ENCODE measurements at places on chromosomes 2 and 18.
A peak's percentile ranks its signal among the peaks of the same experiment; 100 is the strongest.

- no peak for DNase-seq
These were observed 94.2 kb upstream of the DLX2 start for GRCh38 chr2:172196768-172197431.

DNA sequence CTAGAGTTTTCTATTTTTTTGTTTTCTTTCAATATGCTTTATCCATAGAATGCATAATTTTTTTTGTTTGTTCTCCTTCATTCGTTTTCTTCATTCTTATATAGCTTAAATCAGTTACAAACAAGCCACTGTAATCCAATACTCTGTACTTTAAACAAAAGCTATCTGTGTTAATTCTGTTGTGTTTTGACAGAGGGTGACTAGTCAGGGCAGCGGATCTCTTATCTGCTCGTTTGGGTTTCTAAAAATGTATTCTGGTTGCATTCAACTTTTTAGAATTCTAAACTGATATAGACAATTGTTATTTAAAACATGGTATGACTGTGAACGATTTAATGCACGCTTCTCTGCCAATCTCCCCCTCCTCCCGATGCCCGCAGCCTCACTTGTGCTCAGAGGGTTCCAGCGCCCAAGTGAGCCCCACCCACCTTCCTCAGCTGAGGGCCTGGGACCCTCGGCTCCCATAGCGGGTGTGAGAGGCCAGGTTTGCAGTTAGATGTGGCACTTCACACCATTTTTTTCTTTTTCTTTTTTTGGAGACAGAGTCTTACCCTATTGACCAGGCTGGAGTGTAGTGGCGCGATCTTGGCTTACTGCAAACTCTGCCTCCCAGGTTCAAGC, 44.1 kb downstream of the NCK2 start:
- no peak for DNase-seq

GRCh38 chr18:37572736-37573135, 7.1 kb upstream of the CELF4 start:
- no peak for DNase-seq

GRCh38 chr18:49223837-49224529, 236.5 kb downstream of the DYM start:
- DNase-seq, result no peak

DNA sequence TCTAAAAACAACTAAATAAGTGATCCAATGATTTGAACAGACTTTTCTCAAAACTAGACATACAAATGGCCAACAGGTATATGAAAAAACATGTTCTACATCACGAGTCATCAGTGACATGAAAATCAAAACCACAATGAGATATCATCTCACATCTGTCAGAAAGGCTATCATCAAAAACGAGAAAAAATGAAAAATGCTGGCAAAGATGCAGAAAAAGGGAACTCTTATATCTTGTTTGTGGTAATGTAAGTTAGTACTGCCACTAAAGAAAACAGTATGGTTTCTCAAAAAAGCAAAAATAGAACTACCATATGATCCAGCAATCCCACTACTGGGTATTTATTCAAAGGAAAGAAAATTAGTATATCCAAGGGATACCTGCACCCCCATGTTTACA, 255.3 kb upstream of the FBXO11 start:
- no peak for DNase-seq

- no peak for DNase-seq
These were observed 129.2 kb downstream of the KLHL29 start for GRCh38 chr2:23513872-23514793.

DNA sequence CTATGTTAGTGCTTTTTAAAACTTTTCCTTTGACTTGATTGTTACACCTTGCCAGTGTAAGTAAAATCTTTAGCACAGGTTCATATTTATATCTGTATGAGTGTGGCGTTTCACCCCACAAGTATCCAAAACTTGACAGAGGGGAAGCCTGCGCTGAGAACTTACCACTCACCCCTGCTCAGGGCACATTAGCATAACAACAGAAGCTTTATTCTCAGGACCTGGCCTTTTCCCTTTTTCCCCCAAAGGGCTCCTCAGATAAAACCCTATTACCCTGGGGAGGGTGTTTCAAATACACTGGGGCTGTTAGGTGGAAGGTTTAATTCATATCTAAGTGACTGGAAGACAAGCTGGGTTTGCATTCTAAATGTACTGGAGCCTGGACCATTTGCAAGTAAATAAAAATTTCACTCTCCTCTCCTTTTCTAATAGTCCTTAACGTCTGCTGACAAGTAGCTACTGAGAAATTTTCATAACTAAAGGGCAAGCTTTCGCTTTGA, 276.6 kb downstream of the RNF152 start:
- DNase-seq, result no peak

DNA sequence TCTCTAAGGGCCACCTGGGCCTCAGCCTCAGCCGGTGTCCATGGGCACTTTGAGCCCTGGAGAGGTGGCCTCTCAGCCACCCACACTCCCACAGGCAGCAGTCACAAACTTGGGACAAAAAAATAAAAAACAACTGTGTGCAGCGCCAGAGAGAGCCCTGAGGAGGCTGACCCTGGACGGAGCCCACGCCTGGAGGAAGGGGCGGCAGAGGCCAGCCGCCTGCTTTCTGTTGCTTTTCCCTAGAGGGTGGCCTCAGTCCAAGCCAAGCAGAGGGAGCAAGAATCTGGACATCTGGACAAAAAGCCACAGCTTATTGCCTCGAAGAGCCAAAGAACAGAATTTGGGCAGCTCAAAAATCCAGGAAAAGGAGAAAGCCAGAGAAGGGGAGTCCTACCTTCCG, 43.3 kb upstream of the LDLRAD4 start:
- no peak for DNase-seq

- no peak for DNase-seq
These were observed 150.8 kb downstream of the THSD7B start for GRCh38 chr2:136916131-136916530.

- DNase-seq, result no peak
These were observed 62.9 kb upstream of the TEX51 start for GRCh38 chr2:126835831-126836230.

- no peak for DNase-seq
These were observed 22.5 kb downstream of the SH3RF3 start for GRCh38 chr2:109151519-109151918.

- DNase-seq, result peak; percentile 8
These were observed 17.5 kb downstream of the NCAPH start for GRCh38 chr2:96353032-96353561.

GRCh38 chr2:187050409-187050998, 201.5 kb upstream of the ZSWIM2 start:
- DNase-seq, result no peak

DNA sequence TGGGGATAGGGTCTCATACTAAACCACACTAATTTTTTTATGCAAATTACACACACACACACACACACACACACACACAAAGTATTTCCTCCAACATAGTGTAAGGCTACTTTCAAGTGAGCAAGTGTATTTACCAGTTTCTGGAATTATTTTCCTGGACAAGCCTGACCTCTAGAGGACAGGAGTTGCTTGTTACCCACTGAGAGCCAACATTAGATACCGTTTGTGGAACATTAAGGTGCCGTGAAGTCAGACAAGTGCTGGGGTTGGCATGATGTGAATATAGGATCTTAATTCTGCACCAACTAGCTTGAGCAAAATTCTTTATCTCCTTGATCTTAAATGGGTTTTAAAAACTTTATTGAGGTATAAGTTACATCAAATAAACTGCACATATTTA, 39.3 kb upstream of the SERPINB2 start:
- DNase-seq, result peak; percentile 50

- no peak for DNase-seq
These were observed 31.2 kb downstream of the ARHGAP25 start for GRCh38 chr2:68765739-68766375.

GRCh38 chr18:30971338-30971956, 71.1 kb downstream of the DSC3 start:
- peak; percentile 40 for DNase-seq

DNA sequence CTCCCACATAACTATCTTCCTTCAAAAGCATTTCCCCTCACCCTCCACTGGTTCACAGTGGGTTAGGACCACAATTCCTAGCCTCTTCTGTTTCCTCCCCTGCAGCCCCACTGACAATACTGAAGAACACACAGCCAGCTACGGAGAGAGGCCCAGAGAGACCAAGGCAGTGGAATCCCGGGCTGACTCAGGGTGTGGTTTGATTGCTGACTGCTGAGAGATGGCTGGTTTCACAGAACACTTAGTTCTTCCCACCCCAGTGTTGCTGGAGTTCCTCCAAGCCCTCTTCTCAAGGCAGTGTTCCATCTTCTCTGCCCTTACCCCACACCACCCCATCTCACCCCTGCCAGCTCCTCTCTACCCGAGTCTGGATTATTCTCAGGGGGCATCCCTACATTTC, 43.3 kb upstream of the ZFP36L2 start:
- DNase-seq, result no peak

GRCh38 chr2:154231021-154231420, 359.3 kb downstream of the GALNT13 start:
- DNase-seq, result no peak

DNA sequence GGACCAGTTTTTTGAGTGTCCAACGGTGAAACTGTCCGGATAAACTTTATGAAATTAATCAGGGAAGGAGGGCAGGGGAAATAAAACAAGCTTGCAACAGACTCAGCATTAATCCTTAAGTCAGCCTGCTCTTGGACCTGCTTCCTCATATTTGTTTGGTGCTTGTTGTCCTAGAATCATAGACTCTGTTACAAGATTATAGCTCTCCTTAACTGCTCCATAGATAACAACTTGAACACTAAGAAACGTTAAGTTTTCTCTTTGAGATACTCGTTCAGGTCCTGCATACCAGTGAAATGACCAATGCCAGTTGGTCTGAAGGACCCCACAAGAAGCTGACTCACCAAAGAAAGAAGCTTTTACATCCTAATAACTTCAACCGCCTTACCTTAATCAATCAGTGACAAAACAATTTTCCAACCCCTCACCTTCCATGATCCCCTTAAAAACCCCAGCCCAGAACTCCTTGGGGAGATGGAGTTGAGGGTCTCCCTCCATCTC, 493.2 kb downstream of the PID1 start:
- DNase-seq, result no peak

- no peak for DNase-seq
These were observed 115.5 kb upstream of the CYP26B1 start for GRCh38 chr2:72263043-72263775.

GRCh38 chr2:86068648-86069047, 37.0 kb downstream of the POLR1A start:
- no peak for DNase-seq

- no peak for DNase-seq
These were observed 27.3 kb downstream of the CDC42EP3 start for GRCh38 chr2:37644191-37644590.

DNA sequence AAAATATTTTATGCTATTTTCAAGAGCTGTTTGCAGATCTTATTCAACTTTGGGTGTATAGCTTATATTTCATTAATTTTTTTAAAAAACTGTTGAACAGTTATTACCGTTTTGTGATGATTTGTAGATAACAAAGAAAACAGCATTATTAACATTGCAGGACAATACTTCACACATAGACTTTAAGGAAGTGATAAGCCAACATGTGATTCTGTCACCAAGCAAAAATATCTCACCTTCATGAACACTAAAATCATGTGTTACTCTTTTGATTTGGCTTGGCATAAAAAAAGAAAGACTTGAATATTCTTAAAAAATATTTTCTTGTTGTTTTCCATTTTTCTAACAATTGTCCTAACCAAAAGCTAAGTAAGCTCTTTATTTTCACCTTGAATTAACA, 33.0 kb downstream of the SLC35F5 start:
- no peak for DNase-seq

- DNase-seq, result no peak
These were observed 1.6 kb downstream of the LGALSL start for GRCh38 chr2:64455545-64455944.

- no peak for DNase-seq
These were observed 163.6 kb downstream of the NAPG start for GRCh38 chr18:10689236-10690034.

DNA sequence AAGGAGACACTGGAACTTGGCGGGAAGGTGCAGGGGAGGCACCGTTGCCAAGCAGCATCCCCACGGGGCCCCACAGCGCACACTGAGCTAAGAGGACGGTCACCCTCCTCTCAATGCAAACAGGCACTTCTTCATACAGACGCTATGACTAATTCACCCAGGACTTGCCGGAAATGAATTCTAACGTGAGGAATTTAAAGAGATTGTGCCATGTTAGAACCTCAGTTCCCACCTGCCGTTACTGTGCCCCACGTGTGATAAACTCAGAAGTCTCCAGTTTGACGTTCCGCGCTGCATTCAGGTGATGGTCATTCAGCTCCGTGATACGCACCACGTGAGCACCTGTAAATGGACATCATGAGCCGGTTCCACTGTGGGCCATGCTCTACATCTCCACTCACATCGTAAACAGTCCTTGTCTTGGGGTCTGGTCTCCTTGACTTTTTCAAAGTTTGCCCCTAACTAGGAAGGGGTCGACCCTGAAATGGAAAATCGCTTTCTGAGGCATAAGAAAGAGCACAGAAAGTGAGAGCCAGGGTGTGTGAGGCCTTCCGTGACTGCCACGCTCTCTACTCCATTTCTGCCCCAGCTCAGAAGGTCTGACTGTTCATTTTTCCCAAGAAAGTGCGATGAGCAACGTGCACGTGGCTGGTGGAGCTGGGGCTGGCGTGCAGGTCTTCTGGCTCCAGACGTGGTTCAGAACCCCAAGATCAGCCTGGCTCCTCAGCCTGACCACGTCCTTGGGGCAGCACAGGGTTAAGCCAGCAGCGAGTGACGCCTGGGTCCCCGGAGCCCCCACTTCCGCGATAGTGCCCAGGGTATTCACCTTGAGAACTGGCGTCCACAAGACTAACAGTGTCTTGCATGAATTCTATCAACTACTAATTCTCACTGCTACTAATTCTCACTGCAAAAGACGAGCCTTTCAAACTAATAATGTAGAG, 35.1 kb downstream of the TMEM18 start:
- DNase-seq, result no peak

- peak; percentile 19 for DNase-seq
These were observed 110.3 kb upstream of the WDSUB1 start for GRCh38 chr2:159396799-159397198.

GRCh38 chr2:138373993-138374408, 127.6 kb upstream of the SPOPL start:
- peak; percentile 39 for DNase-seq

DNA sequence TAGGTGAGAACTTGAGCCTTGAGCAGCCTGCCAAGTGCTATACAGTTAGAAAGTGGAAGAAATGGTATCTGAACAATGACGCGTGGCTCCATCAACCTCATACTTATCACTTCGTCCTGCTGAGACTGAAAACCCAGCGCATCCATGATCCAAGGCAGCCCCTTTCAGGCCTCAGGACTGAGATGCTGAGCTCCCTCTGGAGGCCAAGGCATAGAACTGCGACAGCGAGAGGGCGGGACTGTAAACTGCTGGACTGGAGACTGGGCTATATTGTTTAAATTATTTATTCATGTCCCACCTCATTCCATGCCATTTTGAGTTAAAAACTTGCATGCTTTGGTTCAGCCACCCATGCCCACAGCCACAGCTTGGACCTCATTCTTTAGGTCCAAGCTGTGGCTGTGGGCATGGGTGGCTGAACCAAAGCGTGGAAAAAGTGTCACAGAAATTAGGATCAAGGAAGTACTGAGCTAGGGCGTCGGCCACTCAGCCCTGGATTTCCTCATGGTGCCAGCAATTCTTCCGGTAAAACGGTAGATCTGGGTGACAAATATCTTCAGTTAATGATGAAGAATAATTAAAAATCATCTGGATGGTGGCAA, 195.5 kb downstream of the L3MBTL4 start:
- peak; percentile 20 for DNase-seq

GRCh38 chr2:192854706-192855105, 660.0 kb upstream of the TMEFF2 start:
- no peak for DNase-seq

GRCh38 chr2:28102455-28102874, 211.9 kb downstream of the BABAM2 start:
- DNase-seq, result no peak
